ENCODE measurements at places on chromosomes 1 and 21.

DNA sequence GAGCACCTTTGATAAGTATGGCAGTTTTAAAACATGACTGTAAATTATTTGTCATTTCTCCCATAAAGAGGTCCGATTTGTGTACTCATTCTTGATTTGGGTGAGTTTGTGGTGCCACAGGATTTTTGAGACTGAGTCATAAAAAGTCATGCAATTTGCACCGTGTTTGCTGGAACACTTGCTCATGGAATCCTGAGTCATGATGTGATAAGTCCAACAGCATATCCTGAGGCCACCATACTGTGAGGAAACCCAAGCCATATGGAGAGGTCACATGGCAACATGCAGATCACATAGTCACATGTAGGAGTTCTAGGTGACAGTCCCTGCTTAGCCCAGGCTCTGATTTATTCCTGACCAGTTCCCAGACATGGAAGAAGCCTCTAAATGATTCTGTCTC lies 40.8 kb upstream of the PRRX1 start:
- DNase-seq, result no peak

GRCh38 chr21:40684726-40685125 lies 162.2 kb downstream of the DSCAM start:
- DNase-seq, result no peak

DNA sequence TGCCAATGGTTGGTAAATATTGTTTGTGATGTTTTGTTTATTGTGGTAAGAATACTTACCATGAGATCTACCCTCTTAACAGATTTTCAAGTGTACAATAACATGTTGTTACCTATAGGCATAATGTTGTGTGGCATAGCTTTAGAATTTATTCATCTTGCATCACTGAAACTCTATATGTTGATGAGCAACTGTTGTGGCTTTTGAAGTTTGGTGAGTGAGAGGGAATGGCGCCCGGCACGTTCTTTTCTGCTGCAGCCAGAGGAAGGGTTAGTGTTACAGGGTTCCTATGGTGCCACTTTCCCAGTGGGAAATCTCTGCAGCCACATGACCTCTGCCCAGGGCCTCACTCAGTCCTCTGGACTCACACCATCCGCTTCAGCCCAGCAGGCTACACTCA lies 342.5 kb upstream of the ADGRL2 start:
- DNase-seq, result no peak

DNA sequence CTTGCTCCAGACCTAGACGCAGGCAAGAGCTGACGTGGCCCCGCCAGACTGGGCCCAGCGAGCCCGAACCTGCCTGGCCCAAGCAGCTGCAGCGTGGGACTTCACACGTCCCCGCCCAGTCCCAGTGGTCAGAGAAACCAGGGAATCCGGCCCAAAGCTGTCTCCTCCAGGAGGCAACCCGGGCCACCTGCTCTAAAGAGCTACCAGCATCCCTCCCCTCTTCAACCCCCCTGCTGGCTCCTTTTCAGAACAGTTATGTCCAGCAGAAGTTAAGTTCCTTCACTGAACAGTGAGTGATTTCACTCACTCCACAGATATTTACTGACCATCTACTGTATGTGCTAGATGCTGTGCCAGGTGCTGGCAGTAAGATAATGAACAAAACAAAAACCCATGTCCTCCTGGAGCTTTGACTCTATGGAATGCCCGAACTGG lies 2.1 kb upstream of the EFNA1 start:
- no peak for DNase-seq

DNA sequence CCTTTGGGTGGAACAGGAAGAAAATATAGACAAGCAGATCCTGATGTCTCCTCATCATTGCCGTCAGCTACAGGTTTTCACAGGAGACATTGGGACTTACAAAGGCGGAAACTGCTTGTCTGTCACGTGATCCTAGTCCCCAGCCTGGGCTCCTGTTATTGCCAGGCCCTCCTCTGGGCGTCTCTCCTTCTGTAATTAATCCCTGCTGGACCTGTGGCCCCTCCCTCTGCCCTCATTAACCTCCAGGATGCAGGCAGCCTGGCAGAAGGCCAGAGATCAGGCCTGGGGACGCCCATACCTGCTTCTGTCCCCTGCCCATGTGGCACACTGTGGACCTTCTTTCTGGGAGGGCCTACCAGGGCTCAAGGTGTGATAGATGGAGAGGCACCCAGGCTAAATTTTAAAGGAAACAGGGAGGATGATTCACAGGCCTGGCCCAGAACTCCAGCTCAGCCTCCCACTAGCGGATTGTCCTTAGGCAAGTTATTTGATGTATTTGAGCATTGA lies 2.4 kb downstream of the S100A5 start:
- DNase-seq, result no peak

DNA sequence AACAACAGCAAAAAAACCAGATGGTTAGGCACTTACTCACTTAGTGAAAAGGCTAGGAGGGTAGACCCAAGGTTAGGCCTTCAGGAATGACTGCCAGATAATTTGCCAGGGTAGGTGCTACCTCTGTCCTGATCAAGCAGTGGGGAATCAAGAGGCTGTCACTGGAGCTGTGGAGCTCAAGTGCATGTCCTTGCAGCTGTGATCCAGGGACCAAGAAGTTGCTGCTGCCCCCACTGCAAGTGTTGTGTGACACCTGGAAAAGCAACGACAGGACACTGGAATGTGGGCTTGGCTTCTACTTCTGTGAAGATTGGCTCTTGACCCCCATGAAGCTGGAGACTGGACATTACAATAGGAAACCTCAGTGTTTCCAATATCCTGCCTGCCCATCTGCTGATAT lies 72.1 kb downstream of the PEX14 start:
- no peak for DNase-seq

DNA sequence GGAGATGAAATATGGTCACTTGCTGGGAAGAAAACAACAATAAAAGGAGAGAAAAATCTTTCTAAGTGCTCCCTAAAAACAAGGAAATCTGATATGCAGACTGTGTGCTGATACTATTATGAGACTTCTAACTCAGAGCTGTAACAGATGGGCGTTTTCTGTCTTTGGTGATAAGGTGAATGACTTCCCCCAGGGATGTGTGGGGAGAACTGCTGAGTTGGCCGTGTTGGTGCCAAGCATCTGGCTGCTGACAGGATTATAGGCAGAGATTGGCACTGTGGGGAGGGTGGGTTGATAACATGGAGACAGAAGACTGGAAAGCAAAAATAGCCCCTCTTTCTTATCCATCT lies 438.5 kb upstream of the PLXNA2 start:
- DNase-seq, result no peak

GRCh38 chr1:219161371-219161770 lies 12.3 kb upstream of the LYPLAL1 start:
- DNase-seq, result no peak

- DNase-seq, result peak; percentile 60
Observed at GRCh38 chr1:24502065-24502708, 449 bp upstream of the RCAN3 start.

- no peak for DNase-seq
Observed at GRCh38 chr1:206793620-206794019, 21.3 kb upstream of the IL10 start.

DNA sequence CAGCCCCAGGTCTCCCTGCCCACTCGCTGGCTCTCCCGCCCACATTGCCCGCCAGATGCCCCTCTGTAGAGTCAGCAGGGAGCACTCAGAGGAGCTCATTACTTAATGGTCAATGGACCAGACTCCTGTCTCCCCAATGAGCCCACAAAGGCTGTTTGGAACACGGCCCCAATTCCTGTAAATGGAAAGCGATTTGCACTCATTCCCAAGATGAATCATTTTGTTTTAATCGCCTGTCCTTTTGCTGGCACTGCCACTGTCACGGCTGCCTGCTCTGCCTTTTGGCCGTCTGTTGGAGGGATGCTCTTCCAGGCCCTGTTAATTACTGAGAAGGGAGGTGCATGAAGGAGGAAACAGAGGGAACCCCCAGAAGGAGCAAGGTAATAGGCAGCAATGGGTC lies 44.8 kb upstream of the ATP2B4 start:
- no peak for DNase-seq

DNA sequence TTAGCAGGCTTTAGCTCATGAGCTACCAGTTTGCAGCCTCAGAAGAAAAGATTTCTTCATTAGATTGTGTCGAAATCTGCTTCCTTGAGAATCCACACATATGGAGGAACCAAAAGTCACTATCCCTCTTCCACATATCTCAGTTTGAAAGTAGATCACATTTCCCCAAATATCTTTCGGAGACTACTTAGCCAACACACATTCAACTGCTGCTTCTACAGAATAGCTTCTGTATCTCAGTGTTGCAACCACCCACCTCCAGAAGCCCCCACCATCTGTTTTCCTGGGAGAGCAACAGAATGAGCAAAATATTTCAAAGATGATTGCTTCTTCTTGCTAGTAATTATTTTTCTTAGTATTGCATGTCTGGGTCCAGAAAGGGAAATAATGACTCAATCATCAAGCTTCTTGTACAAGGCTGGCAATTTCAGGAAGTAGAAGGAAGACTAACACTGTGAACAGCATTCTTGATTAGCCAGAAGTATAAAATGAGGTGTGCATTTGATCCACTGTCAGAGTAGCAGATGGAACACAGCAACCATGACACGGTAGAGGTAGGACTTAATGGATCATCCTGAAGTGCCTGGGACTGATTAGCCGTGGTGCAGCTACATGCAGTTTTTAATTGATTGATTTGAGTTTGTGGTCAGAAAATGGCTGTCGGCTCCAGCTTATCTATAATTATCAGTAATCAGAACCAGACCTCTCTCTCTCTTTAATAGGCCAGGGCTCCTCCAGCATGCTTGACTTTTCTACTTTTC lies 24.9 kb downstream of the ZC3H11B start:
- no peak for DNase-seq

DNA sequence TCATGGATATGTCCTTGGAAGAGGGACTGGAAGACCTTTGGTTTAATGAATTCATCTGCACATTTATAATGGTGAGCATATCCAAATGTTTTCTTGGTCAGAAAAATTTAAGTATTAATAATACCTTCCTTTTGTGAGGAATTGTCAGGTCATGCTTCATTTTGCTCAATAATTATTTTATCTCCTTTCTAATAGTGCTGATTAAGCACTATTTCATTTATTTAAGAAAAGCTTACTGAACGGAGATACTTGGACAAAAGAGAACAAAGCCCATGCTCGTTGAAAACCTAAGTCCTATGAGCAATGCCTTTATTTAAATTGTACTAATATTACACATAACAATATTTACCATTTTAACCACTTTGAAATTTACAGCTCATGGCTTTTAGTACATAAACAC lies 281.5 kb downstream of the PDE4B start:
- DNase-seq, result no peak

DNA sequence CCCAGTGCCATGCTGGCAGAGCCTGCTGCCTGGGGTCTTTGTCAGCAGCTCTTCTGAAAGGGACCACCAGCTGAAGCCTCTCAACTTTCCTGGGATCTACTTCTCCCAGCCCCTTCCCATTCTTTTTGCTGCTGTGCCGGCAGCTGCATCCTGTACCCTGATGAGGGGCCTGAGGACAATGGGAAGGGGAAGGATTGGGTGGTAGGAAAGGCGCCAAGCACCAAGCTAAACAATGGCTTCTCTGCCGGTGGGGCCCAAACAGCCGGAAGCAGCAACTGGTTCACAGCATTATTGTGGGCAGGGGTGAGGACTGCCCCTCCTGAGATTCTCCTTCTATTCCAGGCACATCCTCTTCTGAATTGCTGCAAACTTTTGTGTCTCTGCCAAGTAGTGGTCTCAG lies 5.0 kb upstream of the EFCAB14 start:
- no peak for DNase-seq
